ENCODE measurements at places on chromosomes 7 and 10. TPM values are rescaled to one million over a fixed set of nuclear protein-coding genes. Genes with fewer than 3 reads are reported as not detected.

DNA sequence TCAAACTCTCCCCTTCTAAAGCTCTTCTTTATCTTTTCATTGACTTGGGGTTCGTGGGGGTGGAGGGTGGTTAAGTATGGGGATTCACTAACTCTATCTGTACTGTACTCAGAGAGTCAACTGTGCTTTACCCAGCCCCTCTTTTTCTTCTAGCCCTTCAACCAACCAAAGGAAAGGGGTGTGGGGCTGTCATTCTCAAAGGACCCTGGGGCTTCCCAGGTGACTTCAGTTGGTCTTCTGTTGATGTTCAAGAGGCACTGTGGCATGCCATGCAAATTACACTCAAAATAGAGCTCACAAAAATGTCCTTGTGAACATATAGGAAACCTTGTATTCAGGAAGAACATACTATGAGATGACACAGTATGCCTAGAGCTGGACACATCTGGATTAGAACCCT is 16.9 kb upstream of the RHOBTB1 start:
- DNase-seq, result no peak

GRCh38 chr7:140225562-140226249 is 48.9 kb upstream of the KDM7A start:
- DNase-seq, result no peak

HYAL4 gene
- not detected for total RNA-seq

CLDN15 gene
- 17.7 TPM for total RNA-seq

- no peak for DNase-seq
These were observed 44.2 kb upstream of the FRMD4A start for GRCh38 chr10:14374745-14375445.

- DNase-seq, result peak; percentile 50
These were observed 322.5 kb downstream of the PTPRN2 start for GRCh38 chr7:158264881-158265742.

- no peak for DNase-seq
These were observed 3.9 kb downstream of the RAB11FIP2 start for GRCh38 chr10:118042827-118043242.

DNA sequence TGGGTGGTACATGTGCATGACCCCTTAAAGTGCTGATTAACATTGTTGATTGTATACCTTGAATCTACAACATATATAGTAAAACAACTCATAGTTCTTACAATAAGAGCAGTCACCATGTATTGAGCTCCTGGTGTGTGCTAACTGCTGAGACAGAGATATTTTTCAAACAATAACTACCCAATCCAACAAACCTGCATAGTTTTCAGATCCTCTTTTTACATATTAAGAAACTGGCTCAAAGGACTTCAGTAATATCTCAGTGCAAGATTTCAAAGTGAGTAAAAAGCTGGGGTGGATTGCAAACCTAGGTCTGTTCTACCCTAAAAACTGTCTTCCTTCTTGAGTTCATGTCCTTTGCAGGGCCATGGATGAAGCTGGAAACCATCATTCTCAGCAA is 272.2 kb downstream of the SNX13 start:
- DNase-seq, result no peak

CDK5 gene
- total RNA-seq, result 10.4 TPM

GRCh38 chr10:72445851-72446250 is 91.1 kb upstream of the DNAJB12 start:
- DNase-seq, result no peak

DNA sequence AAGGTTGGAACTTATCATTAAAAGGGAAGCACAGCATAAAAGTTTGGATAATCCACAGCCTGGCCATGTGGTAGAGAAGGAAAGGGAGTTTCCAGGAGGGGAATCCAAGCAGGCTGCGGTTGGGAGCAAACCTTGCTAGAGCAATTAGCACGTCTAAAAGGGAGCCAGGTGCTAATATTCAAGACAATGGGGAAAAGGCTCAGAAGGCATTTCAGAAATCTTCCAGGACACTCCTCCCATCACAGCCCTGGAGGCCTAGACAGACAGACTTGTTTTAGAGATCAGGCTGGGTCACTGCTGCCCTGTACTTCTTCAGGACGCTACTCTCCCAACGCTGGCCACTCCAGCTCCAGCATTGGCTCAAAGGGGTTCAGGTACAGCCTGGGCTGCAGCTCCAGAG is 96.2 kb upstream of the KAT6B start:
- DNase-seq, result no peak

GRCh38 chr7:37924491-37925041 is 4.1 kb downstream of the EPDR1 start:
- DNase-seq, result no peak

FFAR4 gene
- total RNA-seq, result 4.9 TPM

GRCh38 chr7:28477041-28477442 is 64.7 kb downstream of the CREB5 start:
- DNase-seq, result no peak

- DNase-seq, result no peak
These were observed 123.6 kb downstream of the TCF7L2 start for GRCh38 chr10:113073549-113074189.

BTAF1 gene
- 28.6 TPM for total RNA-seq

DNA sequence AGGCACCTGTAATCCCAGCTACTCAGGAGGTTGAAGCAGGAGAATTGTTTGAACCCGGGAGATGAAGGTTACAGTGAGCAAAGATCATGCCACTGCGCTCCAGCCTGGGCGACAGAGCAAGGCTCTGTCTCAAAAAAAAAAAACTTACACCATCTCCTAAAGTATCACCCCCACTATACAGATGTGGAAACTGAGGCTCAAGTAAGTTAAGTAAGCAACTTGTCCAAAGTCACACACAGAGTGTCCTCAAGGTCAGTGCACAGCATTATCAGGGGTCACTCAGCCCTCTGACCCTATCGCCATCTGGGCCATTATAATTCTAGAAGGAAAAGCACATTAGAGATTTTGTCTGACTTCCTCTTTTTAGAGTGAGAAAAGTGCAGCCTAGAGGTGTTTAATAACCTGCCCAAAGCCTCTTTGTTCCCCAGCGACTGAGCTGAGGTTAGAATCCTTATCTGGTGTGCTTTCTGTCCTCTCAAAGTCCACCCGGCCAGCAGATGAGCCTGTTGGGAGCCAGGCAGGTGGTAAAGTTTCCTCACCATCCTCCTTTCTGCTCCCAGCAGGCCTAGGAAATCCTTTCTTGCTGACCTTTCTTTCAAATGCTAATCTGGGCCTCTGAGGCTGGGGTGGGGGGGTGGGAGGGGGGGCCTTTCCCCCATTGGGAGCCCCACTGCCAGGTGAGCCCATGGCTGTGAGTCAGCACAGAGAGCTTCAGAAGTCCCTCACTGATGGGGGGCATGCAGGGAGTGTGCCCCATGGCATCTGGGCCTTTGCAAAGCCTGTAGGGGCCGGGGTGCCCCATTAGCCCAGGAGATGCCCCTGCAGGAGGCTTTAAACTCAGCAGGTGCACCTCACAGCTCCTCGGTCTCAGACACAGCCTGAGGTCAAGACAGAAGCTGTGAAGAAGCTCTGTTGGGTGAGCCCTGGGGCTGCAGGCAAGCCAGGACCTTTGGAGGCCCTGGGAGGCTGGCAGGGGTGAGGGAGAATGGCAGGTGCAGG is 12.0 kb upstream of the KCNMA1 start:
- no peak for DNase-seq

DNA sequence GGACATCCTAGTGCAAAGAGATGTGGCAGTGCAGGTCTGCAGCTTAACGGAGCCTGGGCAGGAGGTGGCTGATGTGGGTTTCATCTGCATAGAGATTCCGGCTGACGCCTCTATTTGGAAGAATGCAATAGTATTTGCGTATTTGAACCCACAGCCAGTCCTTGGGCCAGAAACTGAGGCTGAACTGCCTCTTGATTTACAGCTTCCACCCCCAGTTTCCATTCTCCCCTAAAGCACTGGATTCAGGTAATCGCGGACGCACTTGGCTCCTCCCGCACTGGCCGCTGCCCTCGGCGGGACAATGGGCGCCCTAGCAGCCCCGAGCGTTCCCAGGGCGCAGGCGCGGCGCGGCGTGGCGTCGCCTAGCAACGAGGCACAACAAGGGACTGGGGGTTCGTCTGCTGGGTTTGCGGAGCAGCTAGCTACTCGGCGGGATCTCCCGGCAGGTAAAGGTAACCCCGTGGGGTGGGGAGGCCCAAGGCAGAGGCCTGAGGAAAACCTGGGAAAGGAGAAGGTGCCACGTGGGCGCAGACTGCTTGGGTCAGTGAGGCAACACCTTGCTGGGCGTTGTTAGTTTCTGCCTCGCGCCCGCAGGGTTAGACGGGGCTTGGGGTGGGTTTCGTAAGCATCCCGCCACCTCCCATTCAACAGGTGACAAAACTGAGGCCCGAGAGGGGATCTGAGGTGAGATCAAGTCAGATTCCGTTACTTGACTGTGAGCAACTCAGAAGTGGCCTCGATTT is at the start of gene ARMC3:
TSS of gene ARMC3 (plus strand) at position 393 of the 743 bp plus-strand sequence. CDS start 3,944 bp downstream, outside the sequence.
- peak; percentile 84 for DNase-seq

TFPI2 gene
- 7.1 TPM for total RNA-seq

DNA sequence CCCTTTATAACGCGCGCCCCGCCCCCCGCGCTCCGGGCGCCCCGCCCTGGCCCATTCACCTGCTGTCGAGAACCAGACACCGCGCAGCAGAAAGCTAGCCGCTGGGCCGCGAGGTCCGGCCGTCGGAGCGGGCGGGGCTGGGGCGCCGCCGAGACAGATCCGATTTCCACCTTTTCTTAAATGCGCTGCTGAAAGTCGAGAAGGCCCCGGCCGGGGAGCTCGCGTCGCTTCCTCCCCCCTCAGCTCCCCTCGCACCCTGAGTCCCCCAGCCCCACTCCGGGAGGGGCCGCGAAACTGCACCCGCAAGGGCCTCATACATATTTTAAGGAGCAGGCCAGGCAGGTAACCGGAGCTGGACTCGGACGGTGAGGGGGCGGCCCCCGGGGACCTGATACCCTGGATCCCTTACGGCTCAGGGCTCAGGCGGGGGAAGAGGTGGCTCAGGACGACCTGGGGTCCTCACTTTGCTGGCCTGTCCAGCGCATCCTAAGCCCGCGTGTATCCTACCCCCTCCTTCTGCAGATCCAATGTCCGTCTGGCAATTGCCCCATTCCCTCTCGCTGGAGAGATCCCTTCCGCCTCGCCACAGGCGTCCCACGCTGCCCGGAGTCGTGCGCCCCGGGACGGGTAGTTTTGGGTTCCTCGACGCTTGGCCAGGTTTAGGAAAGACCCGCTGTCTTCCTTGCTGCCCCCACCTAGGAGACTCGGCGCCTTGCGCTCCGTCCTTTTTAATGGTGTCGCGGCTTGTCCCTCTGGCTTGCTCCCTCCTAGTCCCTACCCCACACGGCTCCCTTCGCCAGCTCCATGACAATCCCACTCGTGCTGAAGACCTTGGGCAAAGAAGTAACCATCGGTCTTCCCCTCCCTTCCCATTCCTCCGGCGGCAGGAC is 170.6 kb downstream of the UBE2H start:
- DNase-seq, result no peak

GRCh38 chr10:61673360-61673759 is 10.6 kb downstream of the CABCOCO1 start:
- no peak for DNase-seq

- DNase-seq, result peak; percentile 16
These were observed 22.0 kb downstream of the ADRA2A start for GRCh38 chr10:111098679-111099437.

- no peak for DNase-seq
These were observed 23.2 kb downstream of the DNTT start for GRCh38 chr10:96327462-96327861.

- no peak for DNase-seq
These were observed 471 bp downstream of the PFKP start for GRCh38 chr10:3067859-3068179.

GHRHR gene
- not detected for total RNA-seq

ACBD7 gene
- not detected for total RNA-seq

DNA sequence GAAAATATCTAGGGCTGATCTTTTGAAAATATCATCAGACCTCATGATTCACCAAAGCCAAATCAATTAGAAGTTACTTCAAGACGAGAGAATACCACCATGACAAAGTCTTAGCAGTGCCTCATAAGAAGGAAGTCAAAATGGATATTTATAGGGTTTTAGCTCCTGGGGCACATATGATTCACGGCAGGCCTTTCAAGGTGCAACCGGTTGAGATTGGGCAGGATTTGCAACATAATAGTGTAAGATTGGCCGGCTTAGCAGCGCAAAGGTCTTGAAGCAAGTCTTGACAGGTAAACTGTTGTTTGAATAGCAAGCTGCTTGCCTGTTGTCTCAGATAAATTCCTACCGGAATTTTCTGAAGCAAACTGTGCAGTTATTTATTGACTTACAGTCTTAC is 17.5 kb downstream of the ADRB1 start:
- no peak for DNase-seq

MMD2 gene
- not detected for total RNA-seq

CASP7 gene
- total RNA-seq, result 32.5 TPM
